Thyroid gland (tissue), 4 donors: ENCODE measurements at places on chromosomes 7 and 10. TPM values are rescaled to one million over a fixed set of nuclear protein-coding genes. Genes with fewer than 3 reads are reported as not detected.

The GNB2 gene
- 168 TPM for total RNA-seq

The NPY4R2 gene
- total RNA-seq = not detected

The PTF1A gene
- total RNA-seq = not detected

DNA sequence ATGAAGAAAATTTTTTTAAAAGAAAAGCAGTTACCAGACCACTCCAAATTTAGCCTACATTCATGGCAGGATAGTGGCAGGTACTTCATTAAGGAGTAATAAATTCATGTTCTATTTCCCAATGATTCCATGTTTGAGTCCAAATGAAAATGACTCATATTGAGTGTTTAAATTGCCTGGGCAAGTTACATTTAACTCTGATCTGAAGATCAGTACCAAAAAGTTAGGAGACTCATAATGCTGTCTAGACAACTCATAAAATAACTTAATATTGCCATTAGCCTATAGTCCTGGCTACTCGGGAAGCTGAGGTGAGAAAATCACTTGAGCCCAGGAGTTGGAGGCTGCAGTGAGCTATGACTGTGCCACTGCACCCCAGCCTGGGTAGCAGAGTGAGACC is 13.0 kb downstream of the BRAF start:
- no peaks in the 10 kb centered on the region for H3K36me3 ChIP-seq
- no peak overlapping the region for H3K4me3 ChIP-seq
- no peaks in the 10 kb centered on the region for H3K27me3 ChIP-seq
- peaks cover 3% of the 10 kb centered on the region for H3K4me1 ChIP-seq
- DNase-seq = no peak

GRCh38 chr7:25812086-25812850 is 339.7 kb upstream of the NFE2L3 start:
- no peak overlapping the region for H3K4me3 ChIP-seq
- no peaks in the 10 kb centered on the region for H3K4me1 ChIP-seq
- H3K27ac ChIP-seq = no peak overlapping the region
- no peak for DNase-seq

DNA sequence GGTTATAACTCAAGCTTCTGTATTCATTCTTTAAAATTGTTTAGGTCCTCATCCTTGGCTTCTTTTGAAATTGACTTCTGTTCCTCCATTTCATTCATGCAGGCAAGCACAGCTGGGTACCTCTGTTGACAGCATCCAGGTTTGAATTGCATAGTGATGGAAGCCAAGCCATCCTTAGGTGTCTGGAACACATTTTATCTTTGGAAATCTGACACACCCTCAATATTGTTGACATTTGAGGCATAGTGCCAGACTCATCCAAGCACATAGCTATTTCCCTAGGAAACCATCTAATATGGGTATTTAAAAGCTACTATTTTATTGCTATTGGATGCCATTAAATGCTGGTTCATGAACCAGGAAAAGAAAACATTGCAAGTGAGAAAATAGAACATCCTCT is 142.1 kb upstream of the PTPRZ1 start:
- DNase-seq = no peak
- H3K27ac ChIP-seq = no peak overlapping the region
- no peaks in the 10 kb centered on the region for H3K36me3 ChIP-seq
- no peak overlapping the region for H3K4me3 ChIP-seq

The TAC1 gene
- 7.9 TPM for total RNA-seq
